Bronchial epithelial cell (primary cell): ENCODE measurements at places on chromosomes 1 and 21.

- DNase-seq: peak; percentile 92
Measured at GRCh38 chr21:45470773-45471524, 66.0 kb downstream of the COL18A1 start.

- DNase-seq: no peak
Measured at GRCh38 chr1:99279525-99279924, 15.2 kb downstream of the PLPPR4 start.

DNA sequence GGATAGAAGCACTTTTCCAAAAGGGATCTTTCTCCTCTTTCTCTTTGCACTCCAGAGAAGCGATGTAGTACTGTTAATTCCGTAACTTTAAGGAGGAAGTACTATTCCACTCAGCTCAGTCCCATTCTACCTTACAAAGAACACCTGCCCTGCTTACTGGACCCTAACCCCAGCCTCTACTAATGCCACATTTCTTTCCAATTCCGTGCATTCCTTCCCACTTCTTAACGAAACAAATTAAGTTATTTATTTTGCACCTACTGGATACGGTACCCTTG is 511 bp downstream of the NDC1 start:
- DNase-seq: peak; percentile 22

GRCh38 chr1:110356379-110356778 is 17.2 kb downstream of the RBM15 start:
- DNase-seq: peak; percentile 64

DNA sequence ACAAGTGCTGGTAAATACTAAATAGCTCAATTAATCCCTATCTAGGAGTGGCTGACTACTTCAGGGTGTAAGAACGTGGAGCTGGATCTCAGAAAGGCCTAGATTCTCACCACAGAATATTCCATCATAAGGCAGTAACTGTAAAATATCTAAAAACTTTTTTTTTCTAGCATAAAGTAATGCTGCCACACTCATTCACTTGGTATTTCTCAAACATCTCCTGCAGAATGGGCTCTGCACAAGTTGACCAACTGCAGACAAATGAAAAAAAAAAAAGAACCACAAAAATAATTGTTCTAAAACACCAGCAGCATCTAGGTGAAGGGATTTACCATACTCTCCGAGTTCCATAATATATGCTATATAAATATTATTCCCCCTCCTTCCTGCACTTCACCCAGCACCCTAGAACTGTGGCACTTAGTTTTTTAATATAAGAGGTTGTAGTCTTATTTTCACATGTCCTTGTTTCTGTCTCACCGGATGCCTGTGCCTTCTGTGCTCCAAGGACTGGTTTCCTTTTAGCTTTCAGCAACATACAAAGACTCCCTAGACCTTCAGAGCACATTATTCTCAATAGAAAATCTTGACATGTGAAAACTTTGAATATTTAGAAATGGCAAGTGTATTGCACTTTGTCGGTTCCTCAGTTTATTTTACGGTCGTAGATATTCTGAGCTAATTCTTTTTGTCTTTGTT is 8.9 kb downstream of the VSIG8 start:
- DNase-seq: no peak

DNA sequence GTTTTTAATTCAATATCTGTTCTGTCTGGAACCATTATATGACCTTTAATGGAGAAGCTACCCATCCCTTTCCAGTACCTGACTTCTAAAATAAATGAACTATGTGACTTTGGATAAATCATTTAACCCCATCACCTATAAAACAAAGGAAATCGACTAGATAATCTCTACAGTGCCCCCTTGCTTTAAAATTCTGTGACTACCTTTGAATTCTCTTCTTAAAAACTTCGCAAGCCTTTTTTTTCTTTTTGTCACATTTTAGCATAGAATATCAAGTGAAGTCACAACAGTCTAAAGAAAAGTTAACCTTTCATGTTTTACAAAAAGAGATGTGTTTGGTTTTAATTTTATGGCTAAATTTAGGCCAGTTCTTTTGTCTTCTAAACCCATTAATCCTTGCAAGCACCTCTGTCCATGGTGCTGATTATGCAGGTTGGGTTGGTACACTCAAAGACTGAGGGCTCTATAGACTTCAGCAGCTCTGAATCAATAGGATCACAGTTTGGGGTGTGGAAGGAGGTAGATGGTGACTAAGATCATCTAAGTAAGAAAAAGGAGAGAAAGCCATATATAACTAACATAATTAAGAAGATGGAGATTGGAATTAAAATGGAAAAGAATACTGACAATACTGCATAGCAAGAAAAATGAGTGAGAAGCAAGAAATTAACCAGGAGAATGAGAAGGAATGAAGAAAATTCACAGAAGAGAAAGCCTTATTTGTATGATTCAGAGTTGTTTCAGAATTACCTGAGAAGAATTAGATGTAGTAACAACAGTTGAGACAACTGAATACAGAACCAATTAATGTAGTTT is 59.2 kb downstream of the TBX15 start:
- peak; percentile 27 for DNase-seq

DNA sequence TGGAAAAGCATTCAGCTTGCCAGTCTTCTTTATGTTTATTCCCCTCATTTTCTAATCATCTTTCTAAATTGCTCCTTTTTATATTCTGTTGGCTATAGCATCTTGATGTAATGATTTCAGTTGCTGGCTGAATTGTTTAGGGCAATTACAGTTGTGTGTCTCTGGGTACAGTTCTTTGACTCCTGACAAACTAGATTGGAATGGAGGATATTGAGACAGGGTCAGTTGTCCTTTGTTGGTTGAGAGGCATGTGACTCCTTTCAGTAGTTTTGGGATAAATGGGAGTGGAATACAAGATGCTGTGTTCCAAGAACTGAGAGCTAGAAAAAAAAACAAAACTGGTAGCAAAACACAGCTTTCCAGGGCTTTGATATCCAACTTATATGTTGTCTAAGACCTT is 1.5 kb downstream of the CENPF start:
- DNase-seq: peak; percentile 34

DNA sequence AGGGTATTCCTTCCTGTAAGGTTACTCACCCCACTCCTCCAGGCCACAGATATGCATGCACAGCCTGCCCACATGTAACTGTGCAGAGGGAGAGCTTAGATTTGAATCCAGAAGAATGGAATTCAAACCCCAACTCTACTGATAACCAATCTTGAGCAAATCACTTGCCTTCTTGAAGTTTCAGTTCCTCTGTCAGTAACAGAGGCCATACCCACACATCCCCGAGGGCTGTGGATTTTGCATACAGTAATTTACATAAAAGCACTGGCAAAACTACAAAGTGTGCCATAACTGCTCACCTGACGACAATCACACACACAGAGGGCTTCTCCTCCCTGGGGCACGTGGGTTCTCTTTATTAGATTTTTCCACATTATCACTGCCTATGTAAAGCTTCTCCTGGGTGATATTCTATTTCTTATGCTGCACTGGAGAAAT is 18.6 kb downstream of the CD247 start:
- no peak for DNase-seq

DNA sequence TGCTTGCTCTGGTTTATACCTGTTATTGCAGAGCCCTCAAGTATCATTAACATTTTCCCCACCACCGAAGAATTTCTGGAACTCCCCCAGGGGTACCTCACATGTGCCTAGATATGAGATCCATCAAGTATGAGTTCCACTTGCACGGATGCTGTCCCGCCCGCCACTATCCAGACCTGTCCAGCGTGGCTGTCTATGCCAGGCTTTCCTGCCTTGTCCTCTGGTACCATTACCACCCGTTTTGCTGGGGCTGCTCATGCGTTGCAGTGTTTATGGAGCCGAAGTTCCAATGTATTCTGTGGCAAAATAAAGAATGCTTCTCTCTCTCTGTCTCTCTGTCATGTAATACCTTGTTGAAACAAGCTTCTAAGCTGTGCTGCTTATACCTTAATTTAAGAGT is 543.5 kb upstream of the PTBP2 start:
- no peak for DNase-seq

- no peak for DNase-seq
Measured at GRCh38 chr1:32338637-32339145, 2.7 kb upstream of the MARCKSL1 start.

DNA sequence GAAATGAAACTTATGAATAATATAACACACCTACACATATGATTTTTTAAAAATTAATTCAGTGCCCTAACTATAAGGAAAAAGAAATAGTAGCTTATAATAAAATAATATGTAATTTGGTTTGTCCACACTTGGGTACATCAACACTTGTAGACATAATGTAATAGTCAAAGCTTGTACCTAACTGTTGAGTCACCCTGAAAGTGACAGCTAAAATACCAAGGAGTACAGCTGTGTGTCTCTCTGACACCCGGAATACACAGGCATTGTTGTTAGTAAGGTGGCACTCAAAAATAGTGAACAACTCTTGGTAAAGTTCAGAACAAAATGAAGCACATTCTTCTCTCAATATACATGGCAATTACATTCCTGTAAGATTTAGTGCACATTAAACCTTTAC is 243.4 kb downstream of the TRABD2B start:
- DNase-seq: no peak

GRCh38 chr1:160394673-160395072 is 5.7 kb upstream of the VANGL2 start:
- DNase-seq: no peak

DNA sequence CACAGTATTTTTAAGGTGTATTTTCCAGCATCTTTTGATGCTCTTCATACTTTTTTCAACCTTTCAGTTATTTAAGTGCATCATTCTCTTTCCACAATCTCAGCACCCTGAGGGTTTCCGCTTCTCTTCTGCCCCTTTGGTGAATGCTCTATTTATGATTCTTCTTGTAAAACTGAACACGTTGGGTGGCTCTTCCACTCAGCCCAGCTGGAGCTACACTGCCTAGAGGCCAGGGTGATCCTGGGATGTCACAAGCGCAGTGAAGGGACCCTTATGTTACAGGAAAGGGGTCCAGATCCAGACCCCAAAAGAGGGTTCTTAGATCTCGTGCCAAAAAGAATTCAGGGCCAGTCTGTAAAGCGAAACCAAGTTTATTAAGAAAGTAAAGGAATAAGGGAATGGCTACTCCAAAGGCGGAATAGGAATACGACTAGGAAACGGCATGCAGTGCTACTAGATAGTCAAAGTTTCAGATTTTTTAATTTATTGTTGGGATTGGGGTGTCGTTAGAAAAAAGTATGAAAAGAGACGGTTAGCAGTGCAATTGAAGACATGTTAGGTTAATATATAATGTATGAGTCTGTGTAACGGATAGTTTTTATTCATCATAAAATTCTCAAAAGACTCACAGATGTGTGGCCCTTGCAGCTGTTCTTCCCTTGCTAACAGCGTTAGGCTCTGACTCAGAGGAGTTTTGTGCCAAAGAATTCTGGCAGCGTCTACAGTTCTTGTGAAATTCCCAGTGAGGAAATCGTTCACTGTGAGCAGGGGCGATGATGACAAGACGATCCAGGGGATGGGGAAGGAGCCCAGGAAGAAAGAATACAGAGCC is 14.4 kb upstream of the ERVH48-1 start:
- peak; percentile 98 for DNase-seq

- DNase-seq: no peak
Measured at GRCh38 chr1:18198260-18198659, 90.7 kb downstream of the IGSF21 start.

GRCh38 chr1:125118147-125118993 is 3933.6 kb downstream of the SRGAP2C start:
- DNase-seq: no peak

DNA sequence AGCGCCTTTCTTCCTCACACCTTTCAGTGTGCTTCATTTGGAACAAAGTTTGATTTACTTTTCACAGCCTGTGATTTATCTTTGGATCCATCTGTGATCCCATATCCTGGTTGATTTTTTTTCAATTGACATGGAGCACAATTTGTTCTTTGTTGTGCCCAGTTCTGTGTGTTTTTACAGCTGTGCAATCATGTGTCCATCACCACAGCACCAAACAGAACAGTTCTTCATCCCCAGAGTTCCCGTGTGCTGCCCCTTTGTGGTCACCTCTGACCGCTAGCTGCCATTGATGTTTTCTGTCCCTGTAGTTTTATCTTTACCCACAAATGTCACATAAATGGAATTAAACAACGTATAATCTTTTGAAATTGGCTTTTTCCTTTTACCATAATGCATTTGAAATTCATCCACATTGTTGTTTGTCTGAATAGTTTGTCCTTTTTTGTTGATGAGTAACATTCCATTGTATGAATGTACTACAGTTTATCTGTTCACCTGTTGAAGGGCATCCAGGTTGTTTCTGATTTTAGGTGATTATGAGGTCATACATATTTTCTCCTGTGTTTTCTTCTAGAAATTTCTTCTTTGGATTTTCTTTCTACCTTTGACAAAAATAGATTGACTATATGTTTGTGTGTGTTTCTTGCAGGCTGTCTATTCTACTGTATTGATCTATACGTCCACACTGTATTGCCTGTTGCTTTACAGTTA is 17.4 kb downstream of the MIGA1 start:
- DNase-seq: no peak

- DNase-seq: peak; percentile 100
Measured at GRCh38 chr1:153567621-153568366, 2.1 kb upstream of the S100A2 start.

GRCh38 chr1:87369736-87370478 is 41.2 kb downstream of the LMO4 start:
- no peak for DNase-seq

- DNase-seq: peak; percentile 41
Measured at GRCh38 chr1:199243423-199244061, 604.7 kb downstream of the PTPRC start.

GRCh38 chr1:247357052-247357780 is 25.5 kb upstream of the ZNF496 start:
- no peak for DNase-seq

GRCh38 chr1:234730475-234730769 is 120.4 kb upstream of the IRF2BP2 start:
- DNase-seq: no peak

- DNase-seq: peak; percentile 46
Measured at GRCh38 chr1:226063977-226064815, 1.7 kb downstream of the H3-3A start.

DNA sequence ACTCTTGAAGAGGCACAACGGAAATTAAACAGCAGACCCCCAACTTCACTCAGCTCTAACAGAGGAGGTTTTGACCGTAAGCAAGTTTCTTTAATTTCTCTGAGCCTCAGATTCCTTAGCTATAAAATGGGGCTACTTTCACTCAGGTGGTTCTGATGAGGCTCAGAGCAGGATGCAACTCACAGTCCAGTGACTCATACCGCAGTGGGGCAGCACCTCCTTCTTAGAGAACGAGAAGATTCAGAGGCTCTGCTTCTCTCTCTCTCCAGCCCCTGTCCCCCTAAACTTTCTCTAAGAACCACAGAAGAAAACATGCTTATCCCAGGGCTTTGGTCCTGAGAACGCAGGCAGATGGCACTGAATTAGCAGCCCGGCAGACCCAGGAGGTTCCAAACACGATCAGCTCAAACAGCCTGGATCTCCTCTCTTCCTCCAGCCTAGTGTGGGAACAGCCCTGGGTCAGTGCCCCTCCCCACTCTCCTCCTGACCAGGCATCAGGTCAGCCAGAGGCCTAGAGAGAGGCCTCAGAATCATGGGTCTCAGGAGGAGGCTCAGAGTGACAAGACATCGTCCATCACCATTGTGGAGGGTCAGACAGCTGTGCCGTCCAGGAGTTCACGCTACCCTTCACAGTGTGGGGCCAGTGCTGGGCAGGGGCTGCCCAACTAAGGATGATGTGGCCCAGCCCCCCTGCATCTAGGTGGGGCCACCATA is 433.0 kb downstream of the PTPRU start:
- no peak for DNase-seq

- peak; percentile 16 for DNase-seq
Measured at GRCh38 chr1:185260611-185261010, 56.4 kb downstream of the IVNS1ABP start.
